ENCODE measurements at places on chromosomes 12 and 14. TPM values are rescaled to one million over a fixed set of nuclear protein-coding genes. Genes with fewer than 3 reads are reported as not detected.

RAD51AP1 gene
- polyA plus RNA-seq, result 7.3 TPM

DNA sequence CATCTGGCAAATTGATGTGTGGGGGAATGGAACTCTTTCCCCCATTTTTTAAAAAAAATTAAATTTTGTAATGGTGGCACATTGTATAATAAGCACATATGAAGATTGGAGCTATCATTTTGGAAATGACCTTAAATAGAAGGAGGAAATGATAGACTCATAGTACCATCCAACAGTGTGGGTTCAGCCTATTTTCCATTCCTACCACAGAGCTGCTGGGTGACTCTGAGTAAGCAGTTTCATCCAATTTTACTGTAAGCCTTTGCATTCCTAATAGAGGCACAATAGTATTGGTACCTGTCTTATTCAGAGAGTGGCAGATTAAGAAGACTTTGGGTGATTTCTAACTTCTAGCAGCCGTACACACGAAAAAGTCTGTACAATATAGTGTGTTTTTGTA, 304.5 kb downstream of the RAD51B start:
- no peaks in the 10 kb centered on the region for H3K27me3 ChIP-seq
- no peak overlapping the region for H3K4me3 ChIP-seq
- H3K4me1 ChIP-seq, result peaks cover 34% of the 10 kb centered on the region
- no peaks in the 10 kb centered on the region for H3K36me3 ChIP-seq
- no peak for DNase-seq
- H3K27ac ChIP-seq, result peak overlapping the region; percentile 60

- H3K4me3 ChIP-seq, result no peak overlapping the region
- H3K4me1 ChIP-seq, result no peaks in the 10 kb centered on the region
- no peaks in the 10 kb centered on the region for H3K36me3 ChIP-seq
Observed at GRCh38 chr12:5114436-5114835, 70.8 kb downstream of the KCNA5 start.

- no peaks in the 10 kb centered on the region for H3K36me3 ChIP-seq
- no peaks in the 10 kb centered on the region for H3K4me1 ChIP-seq
- peak overlapping the region; percentile 97 for H3K27ac ChIP-seq
- no peak for DNase-seq
- no peak overlapping the region for H3K4me3 ChIP-seq
Observed at GRCh38 chr12:124393414-124393790, 98.5 kb downstream of the RFLNA start.
